Stimulated activated CD8-positive, alpha-beta memory T cell treated with anti-CD3 and anti-CD28 coated beads, Interleukin-15, amount 100 ng/mL, for 48 hours (primary cell): ENCODE measurements at places on chromosomes 16 and 17.
A peak's percentile ranks its signal among the peaks of the same experiment; 100 is the strongest.

DNA sequence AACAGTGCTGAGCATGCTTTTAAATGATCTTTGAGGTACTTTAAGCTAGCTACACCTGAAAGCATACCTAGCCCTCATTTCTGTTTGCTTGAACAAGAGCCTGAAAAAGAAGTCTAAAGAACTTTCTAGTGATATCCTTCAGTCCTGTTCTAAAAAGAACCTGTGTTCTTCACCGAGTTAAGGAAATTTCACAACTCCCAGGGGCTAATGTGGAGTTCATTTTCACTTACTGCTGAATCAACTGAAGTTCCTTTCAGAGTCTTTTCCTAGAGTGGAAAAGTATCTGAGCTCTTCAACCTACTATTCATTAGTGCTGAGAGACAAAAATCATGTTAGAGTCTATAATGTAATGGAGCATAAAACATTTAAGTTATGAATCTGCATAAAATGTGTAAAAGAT, 66.9 kb downstream of the CHD9 start:
- no peak for DNase-seq

- DNase-seq, result no peak
These were observed 12.4 kb downstream of the WSB1 start for GRCh38 chr17:27306276-27306835.

GRCh38 chr17:2267354-2267753, 36.2 kb downstream of the SMG6 start:
- DNase-seq, result no peak

- DNase-seq, result no peak
These were observed 15.4 kb downstream of the ARL2BP start for GRCh38 chr16:57260294-57260929.

- DNase-seq, result no peak
These were observed 426.6 kb downstream of the HAPSTR1 start for GRCh38 chr16:9518051-9518450.

GRCh38 chr17:56908001-56908542, 5.8 kb downstream of the TRIM25 start:
- no peak for DNase-seq

DNA sequence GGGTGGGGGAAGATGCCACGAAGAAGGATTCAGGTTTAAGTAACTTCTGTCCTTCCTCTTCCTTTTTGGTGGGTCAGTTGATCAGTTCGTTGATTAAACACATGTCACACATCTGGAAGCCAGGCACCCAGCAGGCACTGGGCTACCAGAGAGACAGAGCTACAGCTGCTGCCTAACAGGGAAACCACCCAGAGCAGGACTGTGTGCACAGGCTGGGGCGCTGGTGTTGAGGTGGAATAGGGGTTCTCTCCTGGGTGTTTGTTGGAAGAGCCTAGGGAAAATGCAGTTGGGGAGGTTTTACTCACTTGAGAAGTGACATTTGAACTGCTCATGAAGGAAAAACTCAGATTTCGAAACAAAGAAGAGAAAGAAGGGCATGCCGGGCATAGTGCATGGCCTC, 152.4 kb downstream of the IRX5 start:
- DNase-seq, result no peak

DNA sequence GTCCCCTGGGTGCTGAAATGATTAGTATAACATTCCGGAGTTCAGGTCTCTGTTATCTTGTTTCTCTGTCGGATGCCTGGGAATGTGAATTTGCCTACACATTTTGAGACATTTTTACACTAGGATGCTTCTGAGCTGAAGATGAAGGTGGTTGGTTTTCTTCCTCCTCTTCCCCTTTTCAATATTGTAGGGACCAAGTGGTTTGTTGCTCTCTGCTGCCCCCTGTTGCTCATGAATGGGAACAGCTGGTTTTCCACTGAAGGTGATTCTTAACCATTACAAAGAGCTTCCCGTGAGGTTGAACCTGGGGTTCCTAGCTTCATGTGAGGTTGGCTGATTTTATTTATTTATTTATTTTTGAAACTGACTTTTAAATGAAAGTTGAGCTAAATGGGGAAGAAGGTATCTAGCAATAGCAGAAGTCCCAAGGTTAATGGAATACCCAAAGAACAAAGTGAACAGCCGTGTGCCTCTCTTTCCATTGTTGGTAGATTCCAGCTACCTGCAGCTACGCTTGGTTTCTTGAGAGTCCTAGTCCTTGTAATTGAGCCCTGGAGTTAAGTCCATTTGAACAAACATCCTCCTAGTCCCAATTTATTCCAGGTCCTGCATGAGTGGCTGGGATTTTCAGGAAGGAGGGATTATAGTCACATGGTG, 983.9 kb upstream of the EEF2KMT start:
- DNase-seq, result no peak

- DNase-seq, result no peak
These were observed 1.2 kb downstream of the CCDC137 start for GRCh38 chr17:81667754-81668153.

GRCh38 chr16:29645694-29646187, 17.3 kb upstream of the SPN start:
- no peak for DNase-seq

GRCh38 chr16:86062271-86062965, 163.5 kb downstream of the IRF8 start:
- DNase-seq, result no peak

DNA sequence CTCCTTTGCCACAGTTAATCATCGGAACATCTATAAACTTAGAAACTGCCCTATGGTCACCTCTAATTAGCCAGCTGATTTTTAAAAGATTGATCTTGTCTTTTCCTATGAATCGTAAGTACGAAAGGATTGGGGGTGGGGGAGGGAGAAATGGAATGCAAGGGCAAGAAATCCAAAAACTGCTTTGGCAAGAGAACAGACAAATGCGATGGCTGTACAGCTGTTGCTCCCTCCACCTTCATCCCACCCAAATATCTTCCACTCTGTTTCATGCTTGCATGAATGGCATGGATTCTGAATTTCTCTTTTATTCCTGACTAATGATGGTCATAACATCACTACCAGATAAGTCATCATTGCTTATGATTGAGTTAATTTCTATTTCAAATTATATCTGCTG, 165.7 kb downstream of the STX8 start:
- DNase-seq, result no peak

DNA sequence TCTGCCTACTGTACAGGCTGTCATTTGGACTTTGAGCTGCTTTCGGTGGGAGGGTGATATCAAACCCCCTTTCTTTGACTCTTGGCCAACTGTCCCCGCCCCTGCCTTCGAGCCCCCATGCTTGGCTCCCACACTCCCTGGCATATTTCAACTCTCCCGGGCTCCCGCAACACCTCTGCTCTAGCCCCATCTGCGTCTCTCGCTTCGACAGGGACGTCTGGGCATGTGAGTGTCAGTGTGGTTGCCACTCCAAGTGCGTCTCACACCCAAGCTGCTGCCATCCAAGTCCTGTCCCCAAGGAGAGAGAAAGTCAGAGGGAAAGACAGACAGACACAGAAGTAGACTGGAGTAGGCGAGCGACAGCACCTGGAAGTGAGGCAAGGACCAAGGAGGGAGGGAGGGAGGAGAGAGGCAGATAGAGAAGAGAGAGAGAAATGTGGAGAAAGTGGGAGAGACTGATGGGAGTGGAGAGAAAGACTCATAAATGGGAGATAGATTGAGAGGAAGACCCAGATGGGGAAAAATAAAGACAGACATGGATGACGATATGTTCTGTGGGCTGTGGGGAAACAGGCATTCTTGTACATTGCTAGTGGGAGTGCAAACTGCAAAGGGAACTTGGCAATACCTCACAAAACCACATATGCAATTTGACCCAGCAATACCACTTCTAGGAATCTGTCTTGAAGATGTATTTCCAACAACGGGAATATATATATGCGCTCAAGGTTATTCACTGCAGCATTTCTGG, 11.8 kb downstream of the STARD3 start:
- DNase-seq, result no peak

- DNase-seq, result no peak
These were observed 39.4 kb downstream of the LITAF start for GRCh38 chr16:11547118-11547916.

- peak; percentile 23 for DNase-seq
These were observed 208.2 kb downstream of the FTO start for GRCh38 chr16:53912155-53912554.

- no peak for DNase-seq
These were observed 9.2 kb upstream of the ATMIN start for GRCh38 chr16:81026429-81026828.

DNA sequence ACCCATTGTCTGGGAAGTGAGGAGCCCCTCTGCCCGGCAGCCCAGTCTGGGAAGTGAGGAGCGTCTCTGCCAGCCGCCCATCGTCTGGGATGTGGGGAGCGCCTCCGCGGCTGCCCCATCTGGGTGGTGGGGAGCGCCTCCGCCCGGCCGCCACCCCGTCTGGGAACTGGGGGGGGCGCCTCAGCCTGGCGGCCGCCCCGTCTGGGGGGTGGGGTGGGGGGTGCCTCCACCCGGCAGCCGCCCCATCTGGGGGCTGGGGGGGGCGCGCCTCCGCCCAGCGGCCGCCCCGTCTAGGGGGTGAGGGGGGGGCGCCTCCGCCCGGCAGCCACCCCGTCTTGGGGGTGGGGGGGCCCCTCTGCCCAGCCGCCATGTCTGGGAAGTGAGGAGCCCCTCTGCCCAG, 78.4 kb downstream of the RPGRIP1L start:
- DNase-seq, result no peak

DNA sequence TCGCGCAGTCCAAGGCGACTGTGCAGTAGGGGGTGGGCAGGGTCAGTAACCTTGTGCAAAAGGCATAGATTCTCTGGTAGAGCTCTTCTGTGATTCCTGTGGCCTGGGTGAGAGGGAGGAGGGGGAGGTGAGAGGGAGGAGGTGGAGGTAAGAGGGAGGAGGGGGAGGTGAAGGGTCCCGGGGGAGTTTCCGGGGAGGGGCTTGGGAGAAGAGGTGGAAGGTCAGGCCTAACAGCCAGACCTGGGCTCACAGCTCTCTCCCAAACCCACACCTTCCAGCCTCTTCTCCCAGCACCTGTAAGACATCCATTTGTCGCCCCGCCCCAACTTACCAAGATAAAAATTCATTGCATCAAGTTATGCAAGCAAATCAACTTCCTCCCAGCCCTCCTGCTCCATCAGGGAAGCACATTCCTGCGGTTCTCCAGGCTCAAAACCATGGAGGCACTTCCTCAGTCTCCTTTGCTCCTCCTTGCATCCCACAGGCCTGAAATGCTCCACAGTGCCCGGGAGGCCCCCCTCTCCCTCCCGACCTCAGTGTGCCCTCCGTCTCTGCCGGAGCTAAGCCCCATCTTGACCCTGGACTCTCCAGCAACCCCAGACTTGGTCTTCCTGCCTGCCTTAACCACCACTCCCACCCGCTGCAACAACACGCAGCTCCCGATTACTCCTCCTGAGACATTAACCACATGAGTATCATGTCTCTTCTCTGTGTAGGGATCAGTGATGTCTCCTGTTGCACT, 30.5 kb downstream of the PIK3R6 start:
- DNase-seq, result no peak

- DNase-seq, result no peak
These were observed 236.7 kb upstream of the GOT2 start for GRCh38 chr16:58970775-58971174.

DNA sequence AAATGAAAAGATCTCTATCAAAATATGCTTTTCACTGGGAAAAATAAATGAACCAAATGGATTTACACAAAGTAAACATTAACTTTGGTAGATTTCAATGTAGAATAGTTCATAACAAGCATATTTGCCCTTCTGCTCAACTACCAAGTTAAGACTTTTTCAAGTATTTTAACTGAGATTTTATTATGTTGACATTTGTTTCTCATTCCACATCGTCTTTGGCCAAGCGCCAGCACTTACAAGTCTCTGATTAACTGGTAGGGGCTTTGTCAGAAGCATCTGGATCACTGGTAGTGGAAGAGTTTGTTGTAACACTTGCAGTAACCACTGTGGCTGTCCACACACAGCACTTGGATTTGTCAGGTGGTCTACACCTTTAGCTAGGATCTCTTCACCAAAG, 22.9 kb downstream of the SLFN12L start:
- no peak for DNase-seq

GRCh38 chr17:4504188-4504587, 5.5 kb downstream of the SPNS2 start:
- no peak for DNase-seq

DNA sequence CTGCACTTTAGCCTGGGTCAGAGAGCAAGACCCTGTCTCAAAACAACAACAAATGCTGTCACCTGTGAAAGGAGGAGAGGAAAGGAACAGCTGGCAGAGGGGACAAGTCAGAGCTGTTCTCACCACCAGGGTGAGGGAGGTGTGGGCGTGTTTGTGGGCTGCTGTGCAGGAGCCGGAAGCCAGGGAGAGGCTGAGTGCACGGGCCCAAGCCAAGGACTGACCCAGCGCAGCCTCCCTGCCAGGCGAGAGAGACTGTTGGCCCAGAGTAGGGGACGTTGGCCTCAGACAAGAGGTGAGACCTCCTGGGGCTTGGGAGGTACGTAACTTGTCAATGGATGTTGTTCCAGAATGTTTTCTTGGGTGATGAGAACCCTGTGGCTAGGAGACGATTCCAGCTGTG, 10.7 kb downstream of the SPNS2 start:
- DNase-seq, result no peak

DNA sequence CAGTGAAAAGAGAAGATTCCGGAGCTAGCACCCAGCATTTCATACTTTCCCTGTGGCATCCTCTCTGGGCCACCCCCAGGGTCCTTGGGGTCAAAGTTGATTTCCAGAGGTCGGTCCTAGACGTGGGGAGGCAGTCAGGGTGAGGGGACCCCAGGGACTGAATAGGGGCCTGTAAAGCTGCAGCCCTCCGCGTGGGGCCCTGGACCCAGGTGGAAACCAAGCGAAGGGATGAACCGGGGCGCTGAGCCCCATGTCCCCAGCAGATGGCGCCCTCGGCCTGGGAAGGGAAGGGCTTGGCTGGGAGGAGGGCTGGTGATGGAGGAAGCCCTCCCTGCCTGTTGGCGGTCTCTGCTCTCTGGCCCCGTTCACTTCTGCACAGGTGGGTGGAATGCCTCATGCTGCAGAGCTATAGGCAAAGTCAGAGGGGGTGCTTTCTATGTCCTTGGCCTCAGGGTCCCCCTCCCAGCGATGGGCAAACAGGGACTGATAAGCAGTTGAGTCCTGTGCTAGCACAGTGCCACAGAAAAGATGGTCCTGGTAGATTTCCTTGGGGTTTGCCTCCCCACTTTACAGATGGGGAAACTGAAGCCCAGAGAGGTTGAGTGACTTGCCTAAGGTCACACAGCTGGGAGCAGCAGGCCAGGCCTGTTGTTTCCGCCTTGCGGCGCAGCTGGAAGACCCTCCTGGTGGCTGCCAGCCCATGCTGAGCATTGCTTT, 163.4 kb upstream of the CIBAR2 start:
- DNase-seq, result peak; percentile 41

GRCh38 chr17:50792132-50792531, 24.8 kb upstream of the ANKRD40CL start:
- DNase-seq, result no peak

DNA sequence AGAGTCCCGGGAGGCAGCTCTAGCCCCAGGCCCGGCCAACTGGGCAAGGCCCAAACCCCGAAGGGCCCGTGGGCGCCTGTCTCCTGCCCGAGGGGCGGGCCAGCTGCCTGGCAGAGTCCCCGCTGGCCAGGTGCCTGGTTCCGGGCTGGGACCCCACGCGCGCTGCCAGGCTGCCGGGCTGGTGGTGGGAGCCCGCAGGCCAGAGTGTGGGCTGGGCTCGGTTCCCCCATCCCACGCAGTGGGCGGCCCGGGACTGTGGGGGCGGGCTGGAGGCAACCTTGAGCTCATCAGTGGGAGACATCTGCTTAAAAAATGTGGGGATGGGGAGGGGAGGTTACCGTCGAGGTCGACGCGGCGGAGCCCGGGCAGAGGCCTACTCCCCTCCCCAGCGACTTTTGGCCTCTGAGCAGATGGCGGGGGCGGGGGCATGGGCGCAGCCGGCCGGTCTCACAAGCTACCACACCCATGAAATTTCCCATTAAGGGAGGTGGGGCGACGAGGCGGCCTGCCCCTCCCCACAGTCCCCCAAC, 176.4 kb upstream of the GSE1 start:
- no peak for DNase-seq

- DNase-seq, result no peak
These were observed 205.6 kb downstream of the GRIN2A start for GRCh38 chr16:9976601-9977000.
